ENCODE measurements at places on chromosomes 7 and 10.

- DNase-seq = no peak
These were observed 1183.6 kb downstream of the GATA3 start for GRCh38 chr10:9238041-9238440.

DNA sequence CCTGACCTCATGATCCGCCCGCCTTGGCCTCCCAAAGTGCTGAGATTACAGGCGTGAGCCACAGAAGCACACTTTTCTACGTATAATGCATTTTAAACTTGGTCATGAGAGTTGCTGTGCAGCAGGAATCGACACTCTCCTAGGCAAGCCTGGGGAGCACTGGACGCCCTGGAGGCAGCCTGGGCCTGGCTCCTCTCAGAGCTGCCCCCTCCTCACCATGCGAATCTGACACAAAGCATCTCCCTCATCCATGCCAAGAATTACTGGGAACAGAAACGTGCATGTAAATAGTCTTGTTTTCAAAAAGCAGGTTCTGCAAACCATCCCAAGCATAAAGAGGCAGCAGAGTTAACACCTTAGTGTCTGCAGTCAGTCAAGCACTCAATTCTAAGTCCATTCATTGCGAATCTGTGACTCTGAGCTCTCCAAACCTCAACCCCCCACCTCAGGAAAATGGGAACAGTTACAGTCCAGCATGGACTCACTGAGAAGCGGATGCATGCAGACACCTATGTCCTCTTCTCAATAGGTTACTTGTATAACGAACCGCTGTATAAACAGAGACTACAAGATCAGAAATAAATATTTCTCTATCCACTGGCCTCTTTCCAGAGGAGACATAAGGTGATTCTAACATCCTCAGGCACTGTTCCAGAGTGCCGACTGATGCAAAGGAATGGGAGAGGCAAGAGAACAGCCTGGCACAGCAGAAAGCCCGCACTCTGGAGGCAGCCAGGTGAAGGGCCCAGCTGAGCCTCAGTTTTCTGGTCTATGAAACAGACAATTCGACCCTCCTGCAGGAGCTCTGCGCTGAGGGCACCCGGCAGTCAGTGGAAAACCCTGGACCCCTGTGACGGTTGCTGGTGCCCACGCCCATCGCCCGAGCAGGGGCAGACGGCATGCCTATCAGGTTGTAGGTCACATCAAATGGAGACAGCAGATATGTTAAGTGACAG lies 68.9 kb downstream of the MAD1L1 start:
- no peak for DNase-seq

DNA sequence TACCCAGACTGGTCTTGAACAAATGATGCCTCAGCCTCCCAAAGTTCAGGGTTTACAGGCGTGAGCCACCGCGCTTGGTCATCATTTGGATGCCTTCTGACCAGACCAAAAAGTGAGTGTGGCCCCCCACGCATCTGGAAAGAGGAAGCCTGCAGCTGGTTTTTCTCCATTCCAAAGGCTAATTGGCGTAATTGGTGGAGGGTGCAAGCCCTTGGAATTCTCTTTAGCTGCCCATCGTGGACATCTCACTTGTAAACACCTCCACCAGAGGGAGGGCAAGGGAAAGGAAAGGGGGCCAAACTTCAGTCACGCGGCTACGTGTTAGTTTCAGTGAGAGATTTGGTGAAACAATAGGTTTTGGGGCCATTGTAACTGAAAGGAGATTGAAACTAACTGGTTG lies 4.1 kb upstream of the ARHGAP21 start:
- DNase-seq = no peak

DNA sequence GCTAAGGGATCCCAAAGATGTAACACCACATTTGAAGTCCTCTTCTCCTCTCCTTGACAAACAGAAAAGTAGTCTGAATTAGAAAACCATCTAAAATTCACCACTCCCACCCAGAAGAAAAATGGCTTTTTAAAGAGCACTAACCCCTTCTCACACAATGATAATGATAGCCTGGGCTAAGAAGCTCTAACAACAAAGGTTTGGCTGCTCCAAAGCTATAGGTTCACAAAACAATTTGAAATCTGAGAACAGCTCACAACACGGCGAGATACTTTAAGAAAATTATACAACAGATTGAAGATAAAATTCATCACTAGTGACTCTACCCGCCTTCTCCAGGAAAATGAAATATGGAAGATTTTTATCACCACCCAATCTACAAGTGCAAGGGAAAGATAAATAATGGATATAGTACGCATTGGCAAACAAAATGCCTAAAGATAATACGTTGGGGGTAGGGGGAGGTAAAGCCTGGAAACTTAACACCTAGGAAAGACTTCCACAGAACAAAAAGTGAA lies 7.4 kb downstream of the ITGB1 start:
- no peak for DNase-seq

GRCh38 chr10:88545359-88545758 lies 37.8 kb downstream of the RNLS start:
- DNase-seq = no peak

DNA sequence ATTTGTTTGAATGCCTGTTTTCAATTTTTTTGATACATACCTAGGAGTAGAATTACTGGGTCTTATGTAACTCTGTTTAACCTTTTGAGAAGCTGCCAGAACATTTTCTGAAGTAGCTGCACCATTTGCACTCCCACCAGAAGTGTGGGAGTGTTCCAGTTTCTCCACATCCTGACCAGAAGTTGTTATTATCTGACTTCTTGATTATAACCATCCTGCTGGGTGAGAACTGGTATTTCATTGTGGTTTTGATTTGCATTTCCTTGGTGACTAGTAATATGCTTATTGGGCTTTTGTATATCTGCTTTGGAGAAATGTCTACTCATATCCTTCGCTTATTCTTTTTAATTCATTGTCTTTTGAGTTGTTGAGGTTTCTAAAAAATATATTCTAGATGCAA lies 117.2 kb upstream of the GLCCI1 start:
- DNase-seq = no peak

DNA sequence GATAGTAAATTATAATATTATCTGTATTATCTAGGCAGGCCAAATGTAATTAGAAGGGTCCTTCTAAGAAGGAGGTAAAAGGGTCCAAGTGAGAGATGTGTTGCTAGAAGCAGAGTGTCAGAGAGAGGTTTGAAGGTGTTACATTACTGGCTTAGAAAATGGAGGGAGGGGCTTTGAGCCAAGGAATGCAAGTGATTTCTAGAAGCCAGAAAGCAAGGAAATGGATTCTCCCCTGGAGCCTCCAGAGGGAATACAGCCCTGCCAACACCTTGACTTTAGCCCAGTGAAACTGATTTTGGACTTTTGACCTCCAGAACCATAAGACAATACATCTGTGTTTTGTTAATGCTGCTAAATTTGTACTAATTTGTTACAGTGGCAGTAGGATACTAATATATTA lies 97.9 kb upstream of the IL6 start:
- no peak for DNase-seq

DNA sequence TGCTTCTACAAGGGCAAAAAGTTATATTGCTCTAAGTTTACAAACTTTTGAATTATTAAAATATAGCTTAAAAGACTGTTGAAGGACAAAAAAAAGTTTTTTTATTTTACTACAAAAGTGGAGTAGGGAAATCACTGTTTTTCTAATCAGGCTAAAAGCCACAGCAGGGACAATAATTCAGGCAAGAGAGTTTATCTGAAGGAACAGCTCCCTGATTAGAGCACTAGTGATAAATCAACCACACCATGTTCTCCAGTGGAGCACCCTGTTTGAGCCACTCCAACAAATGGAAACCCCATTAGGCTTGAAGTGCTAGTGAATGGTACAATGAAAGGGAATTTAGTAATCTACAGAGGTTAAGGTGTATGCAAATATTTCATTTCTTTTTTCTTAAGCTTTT lies 357.1 kb downstream of the SEMA3D start:
- DNase-seq = no peak

- DNase-seq = no peak
These were observed 69.8 kb downstream of the PRKAG2 start for GRCh38 chr7:151806952-151807775.

- peak; percentile 53 for DNase-seq
These were observed 34.4 kb downstream of the UBTD1 start for GRCh38 chr10:97532935-97533671.

GRCh38 chr10:12960941-12961340 lies 40.6 kb downstream of the CCDC3 start:
- no peak for DNase-seq

DNA sequence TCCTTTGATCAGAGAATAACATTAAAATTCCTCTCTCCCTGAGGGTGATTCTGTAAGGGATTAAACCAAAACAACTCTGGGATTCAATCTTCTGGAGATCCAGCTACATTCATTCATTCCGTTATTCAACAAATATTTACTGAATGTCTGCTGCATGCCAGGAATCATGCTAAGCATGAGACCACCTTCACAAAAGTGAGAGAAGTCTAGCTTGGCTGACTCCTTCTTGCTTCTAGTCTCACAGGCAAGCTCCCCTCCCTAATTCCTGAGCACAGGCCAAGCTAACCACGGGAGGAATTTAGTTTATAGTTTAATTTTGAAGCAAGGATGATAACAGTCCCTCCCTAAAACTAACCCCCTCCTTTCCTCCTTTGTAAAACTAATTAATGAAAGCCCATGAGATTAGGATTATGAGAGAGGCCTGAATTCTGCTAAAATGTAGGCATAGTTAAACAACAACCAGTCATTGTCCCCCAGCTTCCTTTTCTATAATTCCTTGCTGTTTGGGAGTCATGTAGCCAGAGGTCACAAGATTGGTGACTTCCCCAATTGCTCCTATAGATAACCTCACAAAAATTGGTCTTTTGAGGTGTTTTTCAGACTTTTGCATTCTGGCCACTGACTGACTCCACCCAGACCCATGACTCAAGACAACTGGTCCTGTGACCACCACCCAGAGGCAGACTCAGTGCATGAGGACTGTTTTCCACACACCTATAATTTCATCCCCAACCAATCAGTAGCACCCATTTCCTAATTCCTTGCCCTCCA lies 113.5 kb downstream of the ITGB8 start:
- DNase-seq = no peak

- no peak for DNase-seq
These were observed 8.1 kb downstream of the GDF2 start for GRCh38 chr10:47330366-47330765.

DNA sequence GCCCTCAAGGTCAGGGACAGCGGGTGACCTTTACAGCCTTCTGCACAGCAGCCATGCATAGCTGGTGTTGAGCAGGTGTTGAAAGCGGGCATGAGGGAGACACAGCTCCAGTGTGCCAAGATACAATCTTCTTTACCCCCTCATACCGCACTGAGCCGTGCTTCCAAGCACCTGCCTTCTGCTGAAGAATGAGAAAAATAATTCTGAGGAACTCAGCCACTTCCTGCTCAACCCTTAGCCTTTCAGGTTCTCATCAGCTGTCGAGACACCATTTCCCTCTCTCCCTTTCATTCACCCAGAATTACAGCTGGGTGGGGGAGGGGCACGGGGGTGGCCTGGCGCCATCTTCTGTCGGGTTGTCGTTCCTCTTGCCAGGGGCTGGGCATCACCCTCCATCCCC lies 58.6 kb downstream of the COL13A1 start:
- no peak for DNase-seq

DNA sequence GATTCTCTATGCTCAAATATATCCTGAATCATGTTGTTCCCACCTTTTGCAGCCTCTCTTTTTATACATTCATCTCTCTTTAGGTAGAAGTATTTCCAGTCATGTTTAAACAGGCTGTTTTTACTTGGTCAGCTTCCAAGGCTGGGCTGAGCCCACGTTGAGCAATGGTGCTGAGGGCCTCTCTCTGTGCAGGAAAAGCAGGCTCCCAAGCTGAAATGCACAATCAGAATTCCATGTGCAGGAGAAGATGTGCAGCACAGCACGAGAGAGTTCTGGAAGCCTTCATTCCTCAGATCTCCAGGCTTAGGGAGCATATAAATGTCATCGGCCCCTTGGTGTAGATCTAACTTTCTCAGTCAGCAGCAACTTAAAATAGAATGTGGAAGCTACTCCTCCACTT lies 588.5 kb downstream of the TNS3 start:
- DNase-seq = no peak

DNA sequence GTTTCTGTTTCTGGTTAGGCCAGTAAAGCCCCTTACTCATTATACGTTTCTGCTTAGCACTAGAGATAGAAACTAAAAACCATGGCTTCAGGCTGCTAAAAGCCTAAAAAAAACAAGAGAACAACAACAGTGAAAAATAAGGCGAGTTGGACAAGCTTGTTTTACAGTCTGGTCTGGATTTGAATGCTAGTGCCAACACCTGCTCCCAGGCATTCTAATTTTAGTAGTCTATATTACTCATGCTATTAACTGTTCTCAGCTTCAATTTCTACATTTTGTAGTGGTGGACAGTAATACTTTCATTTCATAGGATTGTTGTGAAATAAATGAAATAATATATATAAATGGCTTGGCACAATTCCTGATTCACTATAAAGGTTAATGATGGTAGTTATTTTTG lies 108.5 kb downstream of the HBP1 start:
- DNase-seq = no peak

DNA sequence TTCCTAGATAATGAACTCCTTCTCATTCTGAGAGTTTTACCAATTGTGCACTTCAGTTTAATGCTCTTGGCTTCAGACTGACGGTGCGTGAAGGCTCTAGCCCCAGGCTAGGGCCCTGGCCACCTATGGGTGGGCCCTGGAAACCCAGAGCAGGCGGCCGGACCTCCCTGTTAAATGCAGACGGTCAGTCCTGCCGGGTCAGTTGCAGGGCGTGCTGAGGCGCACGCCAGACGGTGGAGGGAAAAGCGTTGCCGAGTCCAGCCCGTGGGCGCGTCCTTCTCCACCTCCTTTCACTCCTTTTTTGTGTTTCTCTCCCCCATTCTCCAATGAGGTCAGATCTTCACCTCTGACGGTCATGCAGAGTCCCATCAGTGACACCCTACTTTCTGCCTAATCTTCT lies 2.3 kb downstream of the DPYSL4 start:
- DNase-seq = no peak

DNA sequence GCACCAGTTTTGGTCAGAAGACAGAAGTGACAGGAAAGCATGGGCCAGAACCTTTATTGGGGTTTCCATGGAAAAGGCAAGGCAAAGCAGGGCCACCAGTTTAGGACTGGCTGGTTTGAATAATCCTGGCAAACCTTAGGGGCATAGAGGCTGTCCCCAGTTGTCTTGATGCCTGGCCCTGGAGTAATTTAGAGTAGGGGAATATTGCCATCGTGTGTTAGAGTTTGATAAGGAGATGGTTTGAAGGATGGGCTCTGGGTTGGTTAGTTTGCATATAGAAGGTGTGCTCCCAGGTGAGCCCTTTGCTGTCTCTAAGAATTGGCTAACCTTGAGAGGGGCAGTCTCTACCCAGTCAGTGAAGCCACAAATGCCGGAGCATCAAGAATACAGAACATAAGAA lies 79.6 kb downstream of the ZNF777 start:
- DNase-seq = no peak
